ENCODE measurements at places on chromosomes 1 and 21.

DNA sequence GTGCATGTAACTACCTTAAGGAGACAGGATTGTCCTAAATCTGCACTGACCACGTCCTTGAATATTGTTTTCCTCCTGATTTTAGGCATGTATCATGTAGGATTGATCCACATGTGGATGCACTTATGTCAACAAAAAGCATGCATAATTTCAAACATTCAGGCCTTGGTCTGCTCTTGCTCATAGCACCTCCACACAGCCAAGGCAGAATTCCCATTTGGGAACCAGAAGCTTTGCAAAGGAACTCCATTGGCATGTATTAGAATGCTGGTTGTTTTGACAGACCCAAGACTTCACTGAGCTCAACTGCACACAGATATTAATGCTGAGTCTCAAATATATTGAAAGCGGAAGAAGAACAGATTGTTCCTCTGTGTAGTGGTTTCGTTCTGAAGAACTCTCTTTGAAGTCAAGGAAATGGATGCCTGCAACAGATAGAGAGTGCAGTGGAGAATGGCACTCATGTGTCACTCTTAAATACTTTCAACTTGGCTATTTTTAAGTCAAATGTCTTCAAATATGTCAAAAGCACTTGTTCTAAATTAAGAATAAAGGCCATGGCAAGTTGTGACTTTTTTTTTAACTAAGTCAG is 387.6 kb downstream of the LTN1 start:
- no peak for DNase-seq

DNA sequence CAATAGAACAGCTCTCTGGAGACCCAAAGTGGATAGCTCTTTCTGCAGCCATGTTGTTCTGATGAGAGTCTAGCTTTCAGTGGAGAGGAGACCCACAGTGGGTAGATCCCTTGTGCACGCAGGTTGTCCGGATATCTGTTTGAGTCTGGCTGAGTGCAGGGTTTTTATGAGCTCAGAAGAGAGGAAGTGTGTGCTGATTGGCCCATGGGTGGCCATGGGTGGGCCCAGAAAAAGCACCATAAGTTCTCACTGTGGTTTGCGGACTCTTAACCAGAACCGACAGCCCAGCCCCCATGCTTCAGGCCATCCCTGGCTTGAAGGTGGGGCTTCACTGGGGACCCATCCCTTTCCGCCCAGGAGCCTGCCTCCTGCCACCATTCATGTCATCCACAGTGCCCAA is 17.0 kb downstream of the FAM20B start:
- DNase-seq = no peak

- DNase-seq = no peak
These were observed 73.2 kb downstream of the DAB1 start for GRCh38 chr1:57350610-57351009.

- DNase-seq = no peak
These were observed 186.2 kb downstream of the RHOU start for GRCh38 chr1:228921481-228921880.

GRCh38 chr1:21490774-21491487 is 18.3 kb upstream of the ALPL start:
- DNase-seq = no peak

Data from left ventricle myocardium superior (tissue), 1 donor.